ENCODE measurements at places on chromosomes 7 and 10.
A peak's percentile ranks its signal among the peaks of the same experiment; 100 is the strongest.

DNA sequence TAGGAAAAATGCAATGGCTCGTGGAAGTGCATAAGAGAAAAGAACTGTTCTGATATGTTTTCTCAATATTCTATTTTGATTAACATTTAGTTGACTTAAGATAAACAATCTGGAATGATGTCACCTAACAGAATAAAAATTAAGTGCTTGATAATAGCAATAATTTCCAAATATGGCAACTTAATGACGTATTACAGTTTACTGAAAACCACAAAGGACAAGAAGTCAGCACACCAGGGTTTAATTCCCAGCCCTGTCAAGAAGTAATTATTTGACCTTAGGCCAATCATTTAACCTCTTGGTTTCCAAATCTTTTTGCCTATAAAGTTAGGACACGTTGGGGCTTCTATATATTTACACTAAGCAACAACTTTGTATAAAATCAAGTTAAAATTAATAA is 95.7 kb downstream of the CABCOCO1 start:
- no peak for DNase-seq

GRCh38 chr7:129831424-129832058 is 121.2 kb downstream of the UBE2H start:
- DNase-seq, result no peak

GRCh38 chr10:86970162-86970981 is 2.1 kb downstream of the ADIRF start:
- no peak for DNase-seq

- peak; percentile 4 for DNase-seq
Measured at GRCh38 chr10:88728107-88728763, 22.2 kb downstream of the LIPK start.

DNA sequence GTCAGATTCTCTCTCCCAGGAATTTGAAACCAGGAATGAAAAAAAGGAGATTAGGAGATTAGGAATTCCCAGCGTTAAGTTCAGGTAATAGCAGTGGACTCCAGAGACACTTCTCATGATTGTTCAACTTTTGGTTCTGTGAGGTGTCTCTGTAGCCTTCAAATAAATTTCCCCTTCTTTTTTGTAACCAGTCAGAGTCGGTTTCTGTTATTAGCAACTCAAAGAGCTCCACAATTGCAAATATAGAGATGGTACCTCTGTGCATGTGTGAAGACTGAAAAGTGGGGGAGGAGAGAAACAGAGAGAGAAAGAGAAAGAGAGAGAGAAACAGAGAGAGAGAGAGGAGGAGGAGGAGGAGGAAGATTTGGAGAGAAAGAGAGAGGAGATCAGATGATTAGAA is 112.8 kb upstream of the STEAP1B start:
- DNase-seq, result no peak

- no peak for DNase-seq
Measured at GRCh38 chr7:80087771-80088170, 46.9 kb upstream of the GNAI1 start.

GRCh38 chr7:41870461-41871138 is 167.7 kb upstream of the INHBA start:
- DNase-seq, result no peak

DNA sequence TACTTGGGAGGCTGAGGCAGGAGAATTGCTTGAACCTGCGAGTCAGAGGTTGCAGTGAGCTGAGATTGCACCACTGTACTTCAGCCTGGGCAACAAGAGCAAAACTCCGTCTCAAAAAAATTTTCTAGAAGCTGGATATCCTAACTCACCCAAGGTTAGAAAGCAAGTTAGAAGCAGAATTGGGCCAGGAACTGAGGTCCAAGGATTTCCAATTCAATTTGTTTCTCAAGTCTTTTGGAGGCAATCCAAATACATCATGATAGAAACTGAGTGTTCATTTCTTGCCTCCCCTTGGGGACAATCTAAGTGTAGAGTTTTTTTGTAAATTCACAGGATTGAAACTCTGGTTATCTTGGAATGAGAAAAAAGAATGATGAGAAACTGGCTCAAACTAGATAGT is 45.5 kb downstream of the LAMB1 start:
- DNase-seq, result no peak

- no peak for DNase-seq
Measured at GRCh38 chr7:142301923-142302550, 44.2 kb upstream of the PRSS58 start.

DNA sequence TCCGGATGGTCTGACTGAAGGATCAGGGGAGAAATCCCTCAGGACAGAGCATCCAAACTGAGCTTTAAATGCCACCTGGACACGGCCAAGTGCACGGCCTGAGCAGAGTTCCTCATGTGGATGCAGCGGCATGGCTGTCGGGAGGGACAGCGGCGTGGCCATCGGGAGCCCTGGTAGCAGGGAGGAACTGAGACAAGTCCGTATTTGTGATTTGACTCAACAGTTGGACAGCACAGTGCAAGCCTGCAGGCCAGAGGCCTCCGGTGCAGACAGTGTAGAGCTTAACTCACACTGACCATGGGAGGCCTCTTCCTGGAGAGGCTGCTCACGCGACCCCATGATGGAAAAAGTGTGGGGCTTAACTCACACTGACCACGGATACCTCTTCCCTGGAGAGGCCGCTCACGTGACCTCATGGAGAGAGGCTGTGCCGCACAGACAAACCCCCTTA is 207.4 kb downstream of the DIP2C start:
- DNase-seq, result no peak

- no peak for DNase-seq
Measured at GRCh38 chr10:61350068-61350467, 103.1 kb downstream of the TMEM26 start.

GRCh38 chr7:62361-63116 is 129.8 kb upstream of the FAM20C start:
- DNase-seq, result no peak

GRCh38 chr7:2070151-2070763 is 162.5 kb downstream of the MAD1L1 start:
- no peak for DNase-seq

- DNase-seq, result no peak
Measured at GRCh38 chr10:20622531-20623211, 274.4 kb downstream of the NEBL start.

DNA sequence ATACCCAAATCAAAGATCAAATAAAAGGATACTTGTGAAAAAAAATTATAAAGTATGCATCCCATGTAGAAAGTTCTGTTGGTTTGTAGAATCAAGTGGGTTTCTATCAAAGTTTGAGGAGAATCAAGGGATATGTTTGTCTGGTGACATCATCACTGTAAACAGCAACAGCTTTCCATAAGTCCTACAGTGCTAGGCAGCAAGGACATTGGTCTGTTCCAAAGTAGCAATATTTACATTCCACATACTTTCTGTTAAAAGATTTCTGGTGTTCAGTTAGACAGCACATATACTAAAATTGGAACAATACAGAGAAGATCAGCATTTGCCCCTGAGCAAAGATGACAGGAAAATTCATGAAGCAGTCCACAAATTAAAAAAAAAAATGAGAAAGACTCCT is 683.9 kb downstream of the XPNPEP1 start:
- DNase-seq, result no peak

DNA sequence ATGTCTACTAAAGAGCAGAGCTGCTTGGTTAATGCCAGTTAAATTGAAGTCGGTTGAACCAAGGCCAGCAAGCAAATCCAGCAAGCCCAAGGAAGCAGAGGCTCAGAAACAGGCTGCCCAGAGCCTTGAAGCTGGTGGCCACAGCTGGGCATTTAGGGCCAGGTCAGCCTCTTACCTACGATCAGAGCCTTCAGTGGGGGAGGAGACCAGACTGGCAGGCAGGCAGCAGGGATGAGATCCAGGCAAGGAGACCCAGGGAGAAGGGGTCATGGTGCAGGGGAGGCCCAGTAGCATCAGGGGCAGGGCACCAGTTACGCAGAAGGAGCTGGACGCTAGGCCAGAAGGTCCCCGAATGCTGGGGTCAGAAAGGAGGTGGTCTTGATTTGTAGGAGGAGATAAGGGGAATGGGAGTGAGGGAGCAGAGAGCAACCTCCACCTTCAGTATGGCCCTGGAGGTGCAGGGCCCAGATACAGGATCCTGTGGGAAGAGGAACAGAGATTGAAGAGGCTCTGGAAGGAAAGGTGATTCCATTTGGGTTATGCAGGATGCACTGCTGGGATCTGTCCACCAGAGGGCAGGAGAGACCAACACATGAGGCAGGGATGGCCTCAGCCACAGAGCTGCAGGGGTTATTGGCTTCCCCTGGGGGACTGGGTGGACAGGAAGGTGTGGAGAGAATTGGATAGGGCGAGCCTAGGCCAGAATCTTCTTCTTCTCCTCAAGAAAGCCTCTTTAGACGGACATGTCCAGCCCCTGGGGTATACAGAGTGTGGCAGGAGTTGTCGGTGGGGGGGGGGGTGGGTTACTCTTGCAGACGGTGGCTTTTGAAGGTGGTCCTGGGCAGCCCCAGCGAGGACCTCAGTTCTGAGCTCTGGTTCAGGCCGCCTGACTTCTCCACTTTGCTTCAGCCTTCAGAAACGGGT is 132.6 kb upstream of the PODXL start:
- DNase-seq, result peak; percentile 31

DNA sequence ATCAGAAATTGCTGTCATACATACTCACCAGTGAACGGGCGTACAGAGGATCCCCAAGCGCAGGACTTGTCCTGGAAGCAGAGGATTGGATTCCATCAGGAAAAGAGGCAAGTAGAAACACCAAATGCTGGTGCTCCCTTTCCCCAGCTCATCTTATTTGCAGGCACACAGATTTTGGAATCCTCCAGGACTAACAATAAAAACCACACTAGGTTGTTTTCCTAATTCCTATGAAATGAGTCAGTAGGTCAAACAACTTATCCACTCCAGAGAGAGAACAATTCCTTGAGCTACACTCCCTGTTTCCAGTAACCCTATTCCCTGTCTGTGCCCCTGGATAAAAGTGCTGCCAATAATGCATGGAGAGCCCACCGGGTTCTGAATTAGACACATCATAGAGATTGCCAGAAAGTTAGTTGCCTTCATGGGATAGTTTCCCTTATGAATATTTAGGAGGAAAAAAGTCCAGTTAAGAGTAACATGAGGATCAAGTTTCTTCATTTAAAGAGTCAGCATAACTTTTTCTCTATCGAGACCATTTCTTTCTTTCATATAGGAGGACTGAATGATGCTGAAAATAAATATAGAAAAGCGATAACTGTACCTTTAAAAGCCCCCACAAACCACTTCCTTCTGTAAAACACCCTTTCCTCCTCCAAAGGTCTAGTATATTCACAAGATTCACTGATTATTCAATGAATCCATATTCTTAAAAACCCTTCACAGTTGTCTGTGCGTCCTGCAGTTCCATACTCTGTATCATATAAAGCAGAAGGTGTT is 178.3 kb upstream of the KLF14 start:
- DNase-seq, result no peak

GRCh38 chr7:133369130-133369529 is 116.3 kb downstream of the EXOC4 start:
- DNase-seq, result no peak

- DNase-seq, result no peak
Measured at GRCh38 chr10:6612371-6612770, 32.3 kb upstream of the PRKCQ start.

DNA sequence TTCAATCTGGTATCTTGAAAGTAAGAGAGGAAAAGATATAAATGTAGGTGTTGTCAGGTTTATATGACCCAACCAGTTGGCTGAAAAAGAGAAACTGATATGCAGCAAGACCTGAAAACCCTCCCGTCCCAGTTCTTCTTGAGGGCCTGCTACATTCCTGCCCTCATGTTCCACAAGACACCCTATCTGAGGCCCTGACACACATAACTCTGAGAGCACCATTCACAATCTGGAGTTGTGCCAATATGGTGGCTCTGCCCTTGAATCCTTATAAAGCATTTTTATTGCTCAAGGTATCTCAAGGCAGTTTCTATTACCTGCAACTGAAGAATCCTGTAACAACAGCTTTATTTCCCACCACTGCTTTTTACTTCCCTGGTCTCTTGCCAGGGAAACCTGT is 17.0 kb downstream of the XPNPEP1 start:
- no peak for DNase-seq

GRCh38 chr10:126663328-126663727 is 7.2 kb downstream of the C10orf90 start:
- no peak for DNase-seq

- no peak for DNase-seq
Measured at GRCh38 chr7:129947049-129947448, 5.7 kb downstream of the UBE2H start.

DNA sequence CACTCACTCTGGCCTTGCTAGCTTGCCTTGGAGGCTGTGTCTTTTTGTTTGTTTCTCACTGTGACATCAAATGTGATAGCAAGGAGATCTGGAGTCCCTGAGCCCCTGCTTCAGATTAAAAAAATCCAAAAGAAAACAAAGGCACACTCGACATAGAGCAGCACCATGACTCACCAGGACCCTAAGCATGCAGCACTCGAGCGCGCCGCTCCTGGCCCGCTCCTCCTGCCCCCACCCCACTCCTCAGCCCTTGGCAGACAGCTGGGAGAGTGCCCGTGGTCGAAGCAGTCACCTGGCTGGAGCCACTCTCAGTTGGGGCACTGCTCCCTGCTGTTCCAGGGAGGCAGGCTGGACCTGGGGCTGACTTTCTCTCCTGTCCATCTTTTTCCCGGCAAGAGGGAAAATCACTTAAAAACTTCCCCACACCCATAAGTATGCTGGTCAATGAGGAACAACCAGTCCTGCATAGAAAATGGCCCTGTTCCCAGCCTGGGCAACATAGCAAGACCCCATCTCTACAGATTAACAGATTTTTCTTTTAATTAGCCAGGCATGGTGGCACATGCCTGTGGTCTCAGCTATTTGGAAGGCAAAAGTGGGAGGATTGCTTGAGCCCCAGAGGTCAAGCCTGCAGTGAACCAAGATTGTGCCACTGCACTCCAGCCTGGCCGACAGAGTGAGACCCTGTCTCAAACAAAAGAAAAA is 128.4 kb downstream of the PAXIP1 start:
- no peak for DNase-seq

DNA sequence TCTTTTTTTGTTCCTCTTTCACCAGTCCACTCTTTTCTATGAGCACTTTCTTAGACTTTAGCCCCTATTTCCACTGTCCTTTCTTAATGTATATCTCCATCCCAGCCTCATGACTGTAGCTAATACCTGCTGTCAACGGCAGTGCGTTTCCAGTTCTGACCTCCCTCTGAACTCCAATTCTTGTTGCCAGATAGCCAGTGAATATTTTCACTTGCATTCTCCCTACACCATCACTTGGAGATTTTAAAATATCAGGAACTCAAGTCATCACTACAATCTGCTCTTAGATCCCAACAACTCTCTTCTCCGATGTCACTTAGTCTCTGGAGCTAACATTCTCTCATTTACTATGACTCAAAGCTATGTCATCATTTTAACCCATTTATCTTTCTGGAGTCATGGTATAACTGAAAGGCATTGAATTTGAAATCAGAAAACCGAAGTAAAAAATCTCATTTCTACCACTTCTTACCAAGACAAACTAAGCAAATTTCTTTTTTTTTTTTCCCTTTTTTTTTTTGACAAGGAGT is 5.1 kb upstream of the SLC16A12 start:
- no peak for DNase-seq

DNA sequence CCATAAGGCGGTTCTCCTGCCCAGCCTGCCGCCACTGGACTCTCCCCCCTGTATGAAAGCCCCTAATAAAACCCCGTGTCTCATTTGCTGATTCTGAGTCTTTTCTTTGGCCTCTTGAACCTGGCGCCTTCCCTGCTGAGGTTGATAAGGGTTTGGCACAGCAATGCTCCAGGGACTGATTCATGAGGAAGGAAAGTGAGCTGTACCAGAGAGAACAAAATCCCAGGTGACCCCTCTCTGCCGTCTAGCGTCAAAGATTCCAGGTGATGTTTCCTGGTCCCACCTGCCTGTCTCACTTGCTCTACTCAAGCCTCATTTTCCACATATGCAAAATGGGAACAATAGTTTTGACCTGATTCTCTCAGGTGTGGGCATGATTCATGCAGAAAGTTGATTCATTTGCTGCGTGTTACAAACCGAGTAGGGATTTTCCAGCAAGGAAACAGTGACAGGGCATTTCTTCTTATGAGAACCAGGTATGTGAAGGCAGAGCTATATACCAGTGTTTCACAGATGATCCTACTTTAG is 730.6 kb upstream of the IGFBP3 start:
- no peak for DNase-seq
